Thoracic aorta (tissue), 2 donors: ENCODE measurements at places on chromosomes 1 and 21. TPM values are rescaled to one million over a fixed set of nuclear protein-coding genes. Genes with fewer than 3 reads are reported as not detected.

DNA sequence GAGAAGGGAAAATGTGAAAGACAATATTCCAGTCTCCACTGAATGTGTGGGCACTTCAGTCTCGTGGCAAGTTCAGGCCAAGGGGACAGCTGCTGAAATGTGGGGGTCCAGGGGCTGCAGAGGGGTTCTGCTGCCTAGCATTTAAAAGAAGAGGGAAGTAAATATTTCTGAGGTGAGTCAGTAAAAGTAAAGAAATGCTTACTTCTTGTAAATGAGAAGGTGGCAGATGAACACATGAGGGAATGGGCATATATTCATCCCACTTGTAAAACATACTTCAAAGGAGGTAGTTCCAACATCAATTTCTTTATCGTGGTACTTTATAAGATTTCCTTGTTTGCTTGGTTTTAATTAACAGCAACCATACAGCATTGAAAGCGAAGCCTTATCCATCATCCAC lies 63.1 kb upstream of the HIVEP3 start:
- DNase-seq = no peak

GRCh38 chr21:26195708-26196107 lies 25.1 kb upstream of the APP start:
- DNase-seq = no peak

- DNase-seq = no peak
Measured at GRCh38 chr1:37393173-37394120, 80.9 kb upstream of the ZC3H12A start.

- DNase-seq = no peak
Measured at GRCh38 chr1:22915231-22915630, 57.4 kb downstream of the LACTBL1 start.

DNA sequence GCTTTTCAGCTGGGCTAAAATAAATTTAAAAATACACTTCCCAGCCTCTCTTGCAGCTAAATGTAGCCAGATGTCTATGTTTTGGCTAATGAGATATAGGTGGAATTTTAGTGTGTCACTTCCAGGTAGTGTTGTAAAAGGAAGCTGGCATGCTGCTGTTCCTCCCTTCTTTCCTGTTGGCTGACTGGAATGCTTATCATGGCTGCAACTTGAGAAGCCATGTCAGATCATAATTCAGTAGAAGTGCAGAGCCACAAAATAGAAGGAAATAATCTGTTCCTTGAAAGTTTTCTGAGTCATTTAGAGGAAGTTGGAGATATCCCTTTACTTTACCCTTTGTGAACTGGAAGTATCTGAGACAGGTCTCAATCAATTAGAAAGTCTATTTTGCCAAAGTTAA lies 10.9 kb upstream of the RBM15 start:
- DNase-seq = no peak

Gene C1orf94
- not detected for total RNA-seq

Gene ALX3
- not detected for total RNA-seq
